ENCODE measurements at places on chromosomes 11 and 22.

DNA sequence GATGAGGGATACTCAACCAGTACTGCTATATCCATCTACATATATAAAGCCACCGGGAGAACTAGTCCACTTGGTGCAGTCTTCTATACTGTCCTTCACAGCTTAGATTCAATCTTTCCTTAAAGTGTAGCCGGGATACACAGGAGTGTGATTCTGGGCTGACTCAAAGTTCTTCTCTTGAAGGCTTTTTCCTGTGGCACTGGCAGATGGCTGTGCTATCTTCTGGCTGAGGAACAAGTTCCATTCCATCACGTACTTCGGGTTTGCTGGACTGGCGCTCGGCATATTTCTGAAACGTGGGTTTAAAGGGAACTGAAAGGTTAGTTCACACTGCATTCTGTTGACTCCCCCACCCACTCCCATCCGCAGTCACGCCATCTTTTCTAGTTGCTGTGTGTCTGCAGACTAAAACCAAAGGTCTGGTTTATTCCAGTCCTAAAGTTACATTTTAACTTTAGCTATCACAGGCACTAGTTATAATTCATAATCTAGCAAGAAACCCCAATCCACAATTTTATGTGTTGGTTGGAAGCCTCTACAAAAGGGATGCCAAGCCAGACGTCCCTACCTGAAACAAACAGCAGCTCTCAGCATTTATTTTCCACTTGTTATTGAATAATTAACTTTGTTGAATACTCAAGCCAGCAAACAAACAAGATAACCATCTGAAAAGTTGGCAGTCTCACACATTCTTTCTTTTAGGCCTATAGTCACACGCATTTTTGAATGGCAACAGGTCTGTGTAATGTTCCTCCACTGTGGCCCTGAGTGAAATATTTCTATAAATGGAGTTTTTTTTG, 7.5 kb upstream of the C11orf65 start:
- DNase-seq = no peak

DNA sequence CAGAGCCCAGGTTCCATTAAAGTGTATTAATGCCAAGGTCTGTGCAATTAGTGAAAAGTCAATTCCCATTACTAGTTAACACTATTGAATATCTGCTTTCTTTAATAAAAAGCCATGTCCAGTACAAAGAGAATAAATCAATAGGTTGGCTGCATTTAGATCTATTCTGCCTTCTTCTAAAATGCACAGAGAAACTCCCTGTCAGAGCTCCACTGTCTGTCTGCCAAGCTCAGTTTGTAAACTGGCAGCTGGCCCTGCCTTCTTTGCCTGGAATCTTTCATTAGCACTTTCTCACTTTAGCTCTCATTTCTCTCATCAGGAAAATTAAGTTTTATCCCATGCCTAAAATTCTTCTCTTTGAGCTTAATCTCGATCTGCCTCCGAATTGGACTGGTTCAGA, 35.6 kb downstream of the ARL14EP start:
- DNase-seq = no peak

DNA sequence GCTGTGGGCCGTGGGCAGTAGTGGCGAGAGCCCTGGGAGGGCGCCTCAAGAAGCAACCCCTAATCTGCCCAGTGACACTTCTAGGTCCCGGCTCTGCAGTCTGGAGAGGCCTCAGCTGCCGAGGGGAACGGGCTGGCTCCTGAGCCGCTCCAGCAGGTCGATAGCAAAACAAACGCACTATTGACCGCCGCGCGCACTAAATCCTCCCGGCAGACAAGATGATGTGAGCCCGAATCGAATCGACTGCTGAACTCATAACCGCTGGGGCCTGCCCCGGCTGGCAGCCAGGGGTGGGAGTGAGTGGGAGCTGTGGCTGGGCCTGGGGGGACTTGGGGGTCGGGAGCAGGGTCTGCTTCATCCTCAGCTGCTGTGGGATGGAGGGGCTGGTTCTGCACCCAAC, 36.1 kb downstream of the FLRT1 start:
- DNase-seq = no peak

GRCh38 chr22:45583504-45583903, 80.8 kb downstream of the FBLN1 start:
- DNase-seq = no peak

DNA sequence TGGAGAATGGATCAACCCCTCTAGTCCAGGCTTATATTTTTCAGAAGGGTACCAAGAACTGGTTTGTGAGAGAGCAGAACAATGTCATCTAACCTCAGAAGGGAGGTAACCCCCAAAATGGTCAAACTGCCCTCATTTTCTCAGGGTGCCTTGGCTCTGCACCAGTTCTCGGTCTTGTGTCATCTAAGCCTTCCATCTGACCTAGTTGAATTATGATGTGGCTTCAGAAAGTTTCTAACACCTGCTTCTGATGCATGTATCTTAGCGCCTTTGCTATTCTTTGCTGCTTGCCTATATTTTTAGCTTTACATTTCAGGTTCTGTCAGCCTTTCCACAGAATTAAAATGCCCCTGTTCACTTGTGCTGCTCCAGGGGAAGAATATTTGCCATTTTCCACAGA, 91.7 kb upstream of the E2F8 start:
- DNase-seq = no peak

- DNase-seq = no peak
These were observed 1.4 kb downstream of the MED15 start for GRCh38 chr22:20508815-20509271.

GRCh38 chr11:121405646-121406045, 46.5 kb upstream of the SORL1 start:
- no peak for DNase-seq

DNA sequence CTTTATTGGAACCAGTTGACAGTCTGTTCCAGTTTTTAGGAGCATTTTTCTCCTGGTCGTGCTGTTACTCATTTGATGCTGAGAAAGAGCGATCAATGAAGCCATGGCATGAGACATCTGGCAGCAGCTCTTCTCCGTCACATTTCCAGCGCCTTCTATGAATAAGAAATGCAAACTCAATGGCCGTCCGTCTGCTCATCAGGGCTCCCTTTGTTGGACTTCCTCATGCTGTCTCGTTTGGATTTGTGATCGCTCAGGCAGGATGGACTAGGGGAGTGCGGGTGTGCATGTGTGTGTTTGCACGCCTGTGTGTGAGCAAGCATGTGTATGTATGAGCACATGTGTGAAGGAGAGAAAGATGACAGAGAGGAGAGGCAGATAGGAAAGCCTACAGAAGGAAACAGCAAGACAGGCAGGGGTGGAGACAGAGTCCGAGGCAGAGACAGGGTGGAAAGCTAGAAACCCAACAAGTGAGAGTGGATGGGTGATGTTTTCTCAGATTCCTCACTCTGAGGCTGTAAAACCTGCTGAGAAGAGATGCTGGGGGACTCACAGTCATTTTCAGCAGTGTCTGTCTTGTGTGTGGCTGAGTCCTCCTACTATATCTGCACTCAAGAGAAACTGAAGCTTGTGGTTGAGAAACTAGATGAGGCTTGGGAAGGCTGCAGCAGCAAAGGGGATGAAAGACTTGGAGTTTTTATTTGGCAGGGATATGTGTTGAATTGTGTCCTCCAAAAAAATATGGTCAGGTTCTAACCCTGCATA, 56.0 kb upstream of the CLMP start:
- DNase-seq = no peak

DNA sequence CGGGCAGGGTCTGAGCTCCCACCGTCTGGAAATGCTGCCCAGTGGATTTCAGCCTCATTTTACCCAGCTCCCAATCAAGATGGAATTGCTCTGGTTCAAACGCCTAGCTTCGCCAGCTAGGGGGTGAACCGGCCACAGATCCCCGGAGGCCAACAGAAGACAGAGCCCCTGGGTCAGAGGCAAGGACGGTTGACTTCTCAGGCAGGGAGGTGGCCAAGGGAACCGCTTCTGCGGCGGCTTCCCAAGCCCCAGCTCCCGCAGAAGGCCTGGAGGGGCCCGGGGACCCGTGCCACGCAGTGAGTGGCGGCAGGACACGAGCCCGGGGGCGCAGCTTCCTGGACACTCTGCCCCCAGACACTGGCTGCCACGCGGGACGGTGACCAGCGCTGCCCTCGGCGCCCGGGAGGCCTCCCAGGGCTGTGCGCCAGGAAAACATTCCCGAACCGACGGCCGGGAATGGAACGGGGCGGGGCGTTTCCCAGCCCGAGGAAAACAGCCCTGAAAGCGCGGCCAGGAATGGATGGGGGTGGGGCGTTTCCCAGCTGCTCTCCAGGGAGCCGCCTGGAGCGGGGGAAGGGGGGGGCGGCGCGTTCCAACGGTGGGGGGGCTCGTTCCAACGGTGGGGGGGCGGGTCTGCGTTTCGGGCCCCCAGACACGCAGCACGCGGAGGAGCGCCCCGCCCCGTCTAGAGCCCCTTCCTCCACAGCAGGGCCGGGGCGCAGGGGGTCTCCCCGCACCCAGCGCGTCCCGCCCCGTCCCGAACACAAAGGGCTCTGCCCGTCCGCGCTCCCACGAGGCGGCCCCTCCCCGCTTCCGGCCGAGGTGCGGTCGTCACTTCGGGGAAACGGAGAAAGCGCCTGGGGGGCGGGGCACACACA, 13.5 kb upstream of the B4GALNT4 start:
- DNase-seq = no peak

- no peak for DNase-seq
These were observed 23.5 kb upstream of the L3MBTL2 start for GRCh38 chr22:41181349-41182241.

DNA sequence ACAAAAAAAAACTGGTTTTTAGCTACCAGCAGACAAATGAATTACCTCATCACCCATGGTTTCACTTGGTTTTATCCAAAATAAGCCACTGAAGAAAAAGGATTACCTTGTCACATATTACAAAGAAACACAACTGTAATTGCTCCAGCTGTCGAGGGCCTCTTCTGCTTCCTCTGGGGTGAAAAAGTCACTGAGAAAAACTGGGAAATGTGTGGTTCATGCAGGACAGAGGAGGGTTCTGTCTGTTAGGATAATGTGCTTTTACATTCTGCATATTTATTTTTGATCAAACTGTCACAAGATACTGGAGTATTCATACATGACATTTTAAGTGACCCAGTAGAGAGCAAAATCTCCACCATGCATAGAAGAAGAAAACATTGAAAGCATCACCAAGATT, 211.7 kb downstream of the NAV2 start:
- DNase-seq = no peak

DNA sequence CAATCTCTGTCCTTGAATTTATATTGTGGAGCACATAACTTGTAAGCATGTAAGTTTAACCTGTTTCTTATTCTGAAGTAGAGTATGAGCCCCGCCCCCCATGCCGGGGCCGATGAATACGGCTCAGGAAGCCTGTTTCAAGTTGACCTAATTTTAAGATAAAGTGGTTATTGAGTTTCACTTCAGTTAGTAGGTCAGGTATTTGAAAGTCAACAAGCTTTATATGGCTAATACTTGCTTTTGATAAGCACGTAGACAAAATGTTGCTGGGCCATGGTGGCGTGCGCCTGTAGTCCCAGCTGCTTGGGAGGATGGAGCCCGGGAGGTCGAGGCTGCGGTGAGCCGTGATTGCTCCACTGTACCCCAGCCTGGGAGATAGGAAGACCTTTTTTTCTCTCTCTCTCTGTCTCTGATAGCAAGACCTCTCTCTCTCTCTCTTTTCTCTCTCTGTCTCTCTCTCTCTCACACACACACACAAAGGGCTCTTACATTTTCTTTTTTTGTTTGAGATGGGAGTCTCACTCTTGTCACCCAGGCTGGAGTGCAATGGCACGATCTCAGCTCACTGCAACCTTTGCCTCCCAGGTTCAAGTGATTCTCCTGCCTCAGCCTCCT, 14.4 kb downstream of the YWHAH start:
- DNase-seq = no peak

- DNase-seq = no peak
These were observed 42.9 kb downstream of the INSC start for GRCh38 chr11:15157606-15158137.

GRCh38 chr11:122155765-122156527, 39.9 kb upstream of the BLID start:
- DNase-seq = no peak

All from cerebellar nuclear complex (tissue), 1 donor.